ENCODE measurements at places on chromosomes 4 and X.

DNA sequence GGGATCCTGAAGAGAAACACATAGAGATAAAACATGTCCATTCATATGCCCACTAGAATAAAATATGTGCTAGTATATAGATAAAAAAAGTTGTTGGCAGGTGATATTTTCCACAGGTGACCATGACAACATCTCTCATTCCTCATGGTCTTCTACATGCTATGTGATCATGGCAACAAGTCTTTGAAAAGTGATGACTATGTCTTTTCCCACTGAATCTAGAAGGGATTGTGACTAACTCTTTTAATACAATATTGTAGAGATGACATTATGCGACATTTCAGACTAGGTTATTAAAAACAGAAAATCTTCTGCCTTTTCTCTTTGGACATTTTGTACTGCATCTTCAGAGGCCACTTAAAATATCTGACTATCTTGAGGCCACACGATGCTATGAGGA, 126.0 kb upstream of the GABRA2 start:
- no peak overlapping the region for H3K4me3 ChIP-seq
- no peak for DNase-seq
- H3K4me1 ChIP-seq: no peaks in the 10 kb centered on the region
- H3K36me3 ChIP-seq: no peaks in the 10 kb centered on the region
- H3K27ac ChIP-seq: no peak overlapping the region

GRCh38 chr4:14934704-14935390, 67.4 kb upstream of the CPEB2 start:
- H3K4me1 ChIP-seq: no peaks in the 10 kb centered on the region
- DNase-seq: no peak
- peaks cover 17% of the 10 kb centered on the region for H3K27me3 ChIP-seq
- H3K4me3 ChIP-seq: no peak overlapping the region
- H3K36me3 ChIP-seq: no peaks in the 10 kb centered on the region
- no peak overlapping the region for H3K27ac ChIP-seq

- H3K36me3 ChIP-seq: peaks cover 26% of the 10 kb centered on the region
- no peak overlapping the region for H3K27ac ChIP-seq
- DNase-seq: no peak
- H3K4me3 ChIP-seq: no peak overlapping the region
These were observed 26.2 kb downstream of the FBXW7 start for GRCh38 chr4:152509595-152510225.

DNA sequence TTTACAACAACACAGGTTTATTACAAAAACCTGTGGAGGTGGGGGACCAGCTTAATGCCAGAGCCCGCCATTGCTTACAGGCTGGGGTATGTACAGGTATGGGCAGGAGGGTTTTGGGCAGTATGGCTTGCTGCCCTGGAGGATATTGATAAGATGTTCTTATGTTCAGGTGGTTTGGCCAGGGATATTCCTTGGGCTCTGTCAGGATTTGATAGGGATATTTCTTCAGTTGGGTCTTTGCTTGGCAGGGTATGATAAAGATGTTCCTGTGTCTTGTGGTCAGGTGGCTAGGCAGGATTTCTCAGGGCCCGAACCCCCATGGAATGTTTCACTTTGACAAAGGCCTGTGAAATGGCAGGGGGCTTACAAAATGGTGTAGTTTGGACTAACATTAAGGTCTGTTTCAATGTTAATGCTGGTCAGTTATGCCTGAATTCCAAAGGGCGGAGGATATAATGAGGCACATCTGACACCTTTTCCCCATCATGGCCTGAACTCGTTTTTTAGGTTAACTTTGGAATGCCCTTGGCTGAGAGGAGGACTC, 3.1 kb downstream of the MGST2 start:
- H3K27ac ChIP-seq: no peak overlapping the region
- no peak overlapping the region for H3K4me3 ChIP-seq
- H3K36me3 ChIP-seq: no peaks in the 10 kb centered on the region
- H3K27me3 ChIP-seq: no peaks in the 10 kb centered on the region
- DNase-seq: no peak

GRCh38 chr4:164700471-164700870, 53.5 kb upstream of the SMIM31 start:
- H3K4me3 ChIP-seq: no peak overlapping the region
- H3K4me1 ChIP-seq: peaks cover 3% of the 10 kb centered on the region
- H3K27me3 ChIP-seq: peaks cover 4% of the 10 kb centered on the region
- no peak overlapping the region for H3K27ac ChIP-seq
- no peaks in the 10 kb centered on the region for H3K36me3 ChIP-seq

GRCh38 chr4:170827562-170828274, 738.0 kb upstream of the AADAT start:
- no peaks in the 10 kb centered on the region for H3K27me3 ChIP-seq
- H3K36me3 ChIP-seq: no peaks in the 10 kb centered on the region
- DNase-seq: no peak
- H3K27ac ChIP-seq: no peak overlapping the region
- no peaks in the 10 kb centered on the region for H3K4me1 ChIP-seq
- no peak overlapping the region for H3K4me3 ChIP-seq

DNA sequence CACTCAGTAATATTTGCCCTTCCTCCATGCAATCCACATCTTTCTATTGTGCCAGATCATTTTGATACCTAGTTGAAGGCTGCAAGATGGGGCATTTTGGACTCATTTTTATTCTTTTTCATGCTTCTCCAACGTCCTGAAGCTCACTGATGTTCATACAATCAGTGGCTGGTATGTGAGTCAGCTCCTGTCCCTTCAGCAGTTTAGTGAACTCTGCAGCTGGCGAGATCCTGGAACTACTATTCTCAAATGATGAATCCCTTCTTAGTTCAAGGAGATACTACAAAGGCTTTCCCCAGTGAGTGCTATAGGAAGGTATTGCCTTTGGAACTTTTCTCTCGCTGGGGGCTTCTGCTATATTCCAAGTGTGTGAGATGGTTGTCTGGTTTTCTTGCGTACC, 9.6 kb upstream of the CCDC149 start:
- no peak overlapping the region for H3K27ac ChIP-seq
- H3K4me1 ChIP-seq: no peaks in the 10 kb centered on the region
- DNase-seq: no peak
- no peaks in the 10 kb centered on the region for H3K36me3 ChIP-seq
- H3K27me3 ChIP-seq: peaks cover 2% of the 10 kb centered on the region
- H3K4me3 ChIP-seq: no peak overlapping the region

DNA sequence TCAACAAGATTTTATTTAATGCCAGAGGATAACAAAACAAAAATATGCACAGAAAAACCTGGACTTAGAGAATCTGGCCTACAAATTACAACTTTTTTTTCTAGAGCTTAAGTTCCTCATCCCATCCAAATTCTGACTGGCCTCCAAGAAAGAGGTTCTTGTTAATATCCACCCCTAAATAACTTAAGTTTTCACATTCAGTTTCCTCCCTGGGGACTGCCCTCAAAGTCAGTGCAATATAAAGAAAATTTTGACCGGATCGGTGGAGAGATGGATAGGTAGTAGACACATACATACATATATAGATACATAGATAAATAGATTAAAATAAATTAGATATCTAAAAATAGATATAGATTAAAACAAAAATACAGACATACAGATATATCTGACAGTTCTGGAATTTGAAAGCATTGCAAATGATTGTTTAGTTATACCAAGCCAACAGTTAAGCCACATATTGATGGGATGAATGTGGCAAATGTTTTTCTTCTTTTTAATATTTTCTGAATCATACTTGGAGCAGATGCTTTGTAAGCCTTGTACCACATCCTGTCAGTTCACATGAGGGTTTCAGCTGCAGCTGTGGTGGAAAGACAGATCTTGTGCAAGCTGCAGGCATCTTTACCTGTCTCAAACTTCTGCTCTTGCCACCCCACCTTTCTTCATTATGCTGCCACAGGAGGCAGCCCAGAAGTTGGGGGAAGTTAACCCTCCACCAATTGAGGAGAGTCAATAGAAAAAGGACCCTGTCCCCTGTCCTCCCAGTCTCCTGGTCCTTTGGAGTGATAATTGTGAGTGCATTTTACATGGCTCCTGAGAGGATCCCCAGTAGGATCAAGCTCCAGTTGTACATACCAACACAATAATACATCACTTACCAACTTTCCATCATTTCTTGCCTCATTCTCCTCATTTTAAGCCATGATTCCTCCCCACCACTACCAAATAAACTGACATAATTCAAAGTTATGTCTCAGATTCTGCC, 58.5 kb upstream of the PRDM8 start:
- H3K36me3 ChIP-seq: peaks cover 11% of the 10 kb centered on the region
- no peaks in the 10 kb centered on the region for H3K27me3 ChIP-seq
- peak overlapping the region; percentile 6 for H3K4me3 ChIP-seq
- DNase-seq: peak; percentile 78
- peaks cover 52% of the 10 kb centered on the region for H3K4me1 ChIP-seq
- peak overlapping the region; percentile 81 for H3K27ac ChIP-seq

- no peak overlapping the region for H3K27ac ChIP-seq
- H3K4me1 ChIP-seq: peaks cover 22% of the 10 kb centered on the region
- no peaks in the 10 kb centered on the region for H3K27me3 ChIP-seq
These were observed 134.4 kb downstream of the AFF1 start for GRCh38 chr4:87069037-87069742.

DNA sequence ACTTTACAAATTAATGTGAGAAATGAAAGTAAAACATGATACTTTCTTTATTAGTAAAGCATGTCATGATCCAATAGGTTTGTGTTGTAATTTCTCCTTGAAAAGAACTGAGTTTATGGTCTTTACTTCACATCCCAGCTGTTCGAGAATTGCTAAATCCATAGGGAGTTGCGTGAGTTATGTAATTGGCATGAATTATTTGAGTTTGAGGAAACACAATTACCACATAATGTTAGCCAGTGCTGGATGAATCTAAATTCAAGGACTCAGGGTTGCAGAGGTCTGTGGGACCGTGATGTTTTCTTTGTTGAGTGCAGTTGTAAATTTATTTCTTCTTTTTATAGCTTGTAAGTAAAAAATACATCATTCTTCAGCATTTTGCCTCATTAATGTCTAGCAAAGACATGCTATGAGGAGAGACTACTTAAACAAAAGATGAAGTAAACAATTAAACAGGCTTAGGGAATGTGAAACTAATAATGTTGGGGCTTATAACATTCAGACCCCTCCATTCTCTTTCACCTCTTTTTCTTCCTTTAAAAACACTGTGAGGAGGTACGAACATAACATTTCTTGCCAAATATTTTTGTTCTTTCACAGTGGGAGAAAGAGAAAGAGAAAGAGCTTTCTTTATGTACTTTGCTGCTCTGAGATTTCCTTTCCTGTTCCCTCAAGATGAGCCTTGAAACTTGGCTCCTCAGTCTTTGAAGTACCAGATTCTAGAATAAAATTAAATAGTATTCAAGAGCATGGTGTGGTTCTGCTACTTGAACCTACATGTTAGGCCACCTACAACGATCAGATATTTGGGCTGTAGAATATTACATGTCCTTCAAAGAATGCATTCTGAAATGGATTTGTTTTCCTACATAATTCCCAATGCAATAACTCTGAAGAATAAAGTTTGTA, 159.6 kb upstream of the ANK2 start:
- H3K36me3 ChIP-seq: no peaks in the 10 kb centered on the region
- H3K27me3 ChIP-seq: no peaks in the 10 kb centered on the region
- no peak for DNase-seq

- no peaks in the 10 kb centered on the region for H3K4me1 ChIP-seq
- H3K4me3 ChIP-seq: no peak overlapping the region
- DNase-seq: no peak
- no peaks in the 10 kb centered on the region for H3K27me3 ChIP-seq
- H3K27ac ChIP-seq: no peak overlapping the region
- H3K36me3 ChIP-seq: no peaks in the 10 kb centered on the region
These were observed 9.7 kb upstream of the HTRA3 start for GRCh38 chr4:8259743-8260430.

- H3K27me3 ChIP-seq: no peaks in the 10 kb centered on the region
- no peaks in the 10 kb centered on the region for H3K4me1 ChIP-seq
- DNase-seq: peak; percentile 31
- H3K4me3 ChIP-seq: no peak overlapping the region
- H3K27ac ChIP-seq: no peak overlapping the region
These were observed 176.2 kb upstream of the CXorf66 start for GRCh38 chrX:140141444-140142029.

DNA sequence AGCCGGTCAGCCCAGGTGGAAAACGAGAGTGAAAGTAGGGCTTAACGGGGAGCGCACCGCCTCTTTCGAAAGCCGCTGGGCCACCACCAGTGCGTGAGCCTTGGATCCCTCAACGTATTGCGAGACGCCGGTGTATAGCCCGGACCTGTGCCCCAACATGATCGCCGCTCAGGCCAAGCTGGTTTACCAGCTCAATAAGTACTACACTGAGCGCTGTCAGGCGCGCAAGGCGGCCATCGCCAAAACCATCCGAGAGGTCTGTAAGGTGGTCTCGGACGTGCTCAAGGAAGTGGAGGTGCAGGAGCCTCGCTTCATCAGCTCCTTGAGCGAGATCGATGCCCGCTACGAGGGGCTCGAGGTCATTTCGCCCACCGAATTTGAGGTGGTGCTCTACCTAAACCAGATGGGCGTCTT, 929 bp downstream of the MAB21L2 start:
- no peaks in the 10 kb centered on the region for H3K27me3 ChIP-seq
- H3K4me1 ChIP-seq: no peaks in the 10 kb centered on the region
- H3K36me3 ChIP-seq: peaks cover 43% of the 10 kb centered on the region

GRCh38 chr4:158444621-158445020, 77.1 kb upstream of the RXFP1 start:
- H3K4me3 ChIP-seq: no peak overlapping the region
- no peaks in the 10 kb centered on the region for H3K36me3 ChIP-seq
- no peak for DNase-seq
- H3K4me1 ChIP-seq: no peaks in the 10 kb centered on the region
- H3K27me3 ChIP-seq: no peaks in the 10 kb centered on the region

GRCh38 chrX:1673337-1673736, 58.5 kb downstream of the ASMT start:
- H3K4me3 ChIP-seq: no peak overlapping the region
- peaks cover 29% of the 10 kb centered on the region for H3K36me3 ChIP-seq
- no peaks in the 10 kb centered on the region for H3K27me3 ChIP-seq
- no peaks in the 10 kb centered on the region for H3K4me1 ChIP-seq

DNA sequence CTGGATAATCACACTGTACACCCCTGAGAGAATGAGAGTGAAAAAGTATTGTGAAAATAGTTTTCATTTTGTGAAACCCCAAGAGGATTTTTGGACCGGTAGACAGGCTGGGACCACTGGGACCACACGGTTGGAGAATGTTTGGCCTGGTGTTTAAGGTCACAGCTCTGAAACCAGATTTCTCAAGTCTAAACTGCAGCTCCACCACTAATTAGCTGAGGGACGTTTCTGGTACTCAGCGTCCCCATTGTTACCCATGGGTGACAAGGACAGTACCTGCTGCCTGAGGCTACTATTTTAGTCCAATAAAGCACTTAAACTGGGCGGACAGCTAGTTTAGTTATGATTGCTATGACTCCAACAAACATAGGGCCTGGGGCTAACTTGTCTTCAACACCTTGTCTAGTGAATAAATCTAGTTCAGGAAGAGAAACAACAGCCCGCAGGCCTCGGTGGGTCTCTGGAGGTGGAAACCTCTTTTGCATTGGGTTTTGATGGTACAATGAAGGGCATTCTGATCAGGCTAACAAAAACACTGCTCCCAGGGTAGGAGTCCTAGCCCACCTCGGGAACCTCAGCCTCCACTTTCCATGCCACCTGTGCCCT, 509 bp upstream of the USP11 start:
- DNase-seq: no peak
- peak overlapping the region; percentile 99 for H3K27ac ChIP-seq
- no peaks in the 10 kb centered on the region for H3K27me3 ChIP-seq
- peaks cover 23% of the 10 kb centered on the region for H3K4me1 ChIP-seq
- peaks cover 36% of the 10 kb centered on the region for H3K36me3 ChIP-seq
- peak overlapping the region; percentile 91 for H3K4me3 ChIP-seq

- H3K27ac ChIP-seq: peak overlapping the region; percentile 97
- no peaks in the 10 kb centered on the region for H3K27me3 ChIP-seq
- DNase-seq: peak; percentile 65
- H3K36me3 ChIP-seq: peaks cover 2% of the 10 kb centered on the region
- peaks cover 46% of the 10 kb centered on the region for H3K4me1 ChIP-seq
- peak overlapping the region; percentile 76 for H3K4me3 ChIP-seq
These were observed 8.1 kb downstream of the MBNL3 start for GRCh38 chrX:132480581-132481203.

Measured in activated CD8-positive, alpha-beta T cell treated with anti-CD3 and anti-CD28 coated beads, Interleukin-2, amount 10 ng/mL, durations not matched to agents 7 days and 5 days (primary cell).